Neural crest cell (in vitro differentiated cells): ENCODE measurements at places on chromosomes 7 and 10. TPM values are rescaled to one million over a fixed set of nuclear protein-coding genes. Genes with fewer than 3 reads are reported as not detected.

Gene MYOZ1
- 0.16 and 0.18 TPM in 2 replicates for total RNA-seq

Gene CLRN3
- total RNA-seq = not detected in 2 replicates

Gene SPDYE8
- not detected in 2 replicates for total RNA-seq

Gene EBF3
- 11.2 and 11.6 TPM in 2 replicates for total RNA-seq

Gene MEST
- total RNA-seq = 212 and 236 TPM in 2 replicates

Gene TIAL1
- total RNA-seq = 176 and 188 TPM in 2 replicates

Gene GNG11
- total RNA-seq = 8.9 and 9.4 TPM in 2 replicates

Gene COL26A1
- total RNA-seq = 38.3 and 39.2 TPM in 2 replicates

Gene BICC1
- 2.4 and 2.5 TPM in 2 replicates for total RNA-seq

Gene CPEB3
- 1.4 and 1.6 TPM in 2 replicates for total RNA-seq

Gene FOXP2
- total RNA-seq = 4.9 and 7.1 TPM in 2 replicates

Gene MYO1G
- 0.49 and 0.64 TPM in 2 replicates for total RNA-seq

Gene PLEKHS1
- total RNA-seq = not detected in 2 replicates

Gene FAM241B
- total RNA-seq = 11.6 and 12.5 TPM in 2 replicates

- H3K4me3 ChIP-seq = no peak overlapping the region
- no peaks in the 10 kb centered on the region for H3K27me3 ChIP-seq
- H3K4me1 ChIP-seq = no peaks in the 10 kb centered on the region
Measured at GRCh38 chr7:46459942-46460341, 538.9 kb upstream of the IGFBP3 start.

GRCh38 chr10:36597756-36598320, 527.6 kb upstream of the ANKRD30A start:
- no peaks in the 10 kb centered on the region for H3K27me3 ChIP-seq
- H3K36me3 ChIP-seq = no peaks in the 10 kb centered on the region
- DNase-seq = no peak
- peaks cover 5% of the 10 kb centered on the region for H3K4me1 ChIP-seq
- no peak overlapping the region for H3K27ac ChIP-seq
- H3K4me3 ChIP-seq = no peak overlapping the region

DNA sequence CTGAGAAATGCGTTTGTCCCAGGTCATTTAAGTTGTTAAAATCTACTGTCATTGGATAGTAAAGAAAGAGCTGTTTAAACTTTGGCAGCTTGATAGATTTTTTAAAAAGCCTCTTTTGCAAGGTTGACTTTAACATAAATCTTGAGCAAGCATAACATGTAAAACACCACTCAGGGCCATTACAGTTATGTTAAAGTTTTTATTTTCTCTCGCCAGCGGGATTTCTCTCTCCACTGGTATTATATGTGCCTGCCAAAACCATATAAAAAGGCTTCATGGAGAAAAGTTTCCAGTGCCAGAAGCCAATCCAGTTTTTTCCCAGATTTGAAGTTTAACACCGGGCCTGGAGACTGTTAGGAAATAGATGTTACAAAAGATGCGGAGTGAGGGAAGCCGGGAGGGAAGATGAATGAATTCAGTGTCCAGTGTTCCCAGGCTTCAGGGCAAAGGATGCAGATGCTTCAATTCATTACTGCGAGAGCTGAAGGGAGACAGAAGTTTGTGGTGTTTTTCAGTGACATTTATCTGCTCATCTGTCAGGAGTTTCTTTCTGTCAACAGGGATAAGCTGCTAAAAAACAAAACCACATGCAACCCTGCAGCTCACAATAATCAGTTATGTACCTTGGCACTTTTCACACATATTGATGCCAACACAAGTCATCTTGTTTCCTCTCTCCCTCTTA, 155.5 kb downstream of the SPAG6 start:
- H3K36me3 ChIP-seq = no peaks in the 10 kb centered on the region
- peaks cover 21% of the 10 kb centered on the region for H3K4me1 ChIP-seq
- no peak for DNase-seq

DNA sequence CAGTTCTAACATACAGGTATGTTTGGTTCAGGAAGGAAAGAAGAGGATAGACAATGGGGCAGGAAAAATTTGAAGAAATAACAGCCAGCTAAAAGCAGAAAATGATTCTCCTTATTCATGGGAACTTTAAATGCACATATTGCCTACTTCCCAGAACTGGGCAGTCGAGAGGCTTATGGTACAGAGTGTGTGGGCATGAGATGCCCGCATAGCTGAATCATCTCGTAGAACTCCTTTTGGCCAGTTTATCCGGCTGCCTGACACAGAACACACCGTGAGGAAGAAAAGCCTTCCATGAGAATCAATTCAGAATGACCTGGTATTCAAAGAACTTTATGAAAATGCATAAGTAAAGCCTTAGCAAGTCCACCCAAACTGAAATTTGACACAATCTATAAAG, 471.6 kb downstream of the SH2D4B start:
- H3K4me1 ChIP-seq = no peaks in the 10 kb centered on the region
- no peak for DNase-seq
- no peaks in the 10 kb centered on the region for H3K27me3 ChIP-seq

GRCh38 chr7:135791543-135792362, 43.1 kb upstream of the FAM180A start:
- H3K27ac ChIP-seq = no peak overlapping the region
- no peaks in the 10 kb centered on the region for H3K4me1 ChIP-seq
- no peaks in the 10 kb centered on the region for H3K36me3 ChIP-seq

GRCh38 chr10:112250555-112250954, 32.6 kb upstream of the TECTB start:
- H3K27me3 ChIP-seq = no peaks in the 10 kb centered on the region
- no peak for DNase-seq
- H3K4me3 ChIP-seq = no peak overlapping the region
- H3K36me3 ChIP-seq = peaks cover 2% of the 10 kb centered on the region
- H3K27ac ChIP-seq = no peak overlapping the region
- H3K4me1 ChIP-seq = no peaks in the 10 kb centered on the region

GRCh38 chr7:55537458-55537990, 34.8 kb downstream of the VOPP1 start:
- H3K27ac ChIP-seq = peak overlapping the region; percentile 83
- H3K36me3 ChIP-seq = peaks cover 4% of the 10 kb centered on the region
- H3K4me1 ChIP-seq = peaks cover 20% of the 10 kb centered on the region
- no peak for DNase-seq

DNA sequence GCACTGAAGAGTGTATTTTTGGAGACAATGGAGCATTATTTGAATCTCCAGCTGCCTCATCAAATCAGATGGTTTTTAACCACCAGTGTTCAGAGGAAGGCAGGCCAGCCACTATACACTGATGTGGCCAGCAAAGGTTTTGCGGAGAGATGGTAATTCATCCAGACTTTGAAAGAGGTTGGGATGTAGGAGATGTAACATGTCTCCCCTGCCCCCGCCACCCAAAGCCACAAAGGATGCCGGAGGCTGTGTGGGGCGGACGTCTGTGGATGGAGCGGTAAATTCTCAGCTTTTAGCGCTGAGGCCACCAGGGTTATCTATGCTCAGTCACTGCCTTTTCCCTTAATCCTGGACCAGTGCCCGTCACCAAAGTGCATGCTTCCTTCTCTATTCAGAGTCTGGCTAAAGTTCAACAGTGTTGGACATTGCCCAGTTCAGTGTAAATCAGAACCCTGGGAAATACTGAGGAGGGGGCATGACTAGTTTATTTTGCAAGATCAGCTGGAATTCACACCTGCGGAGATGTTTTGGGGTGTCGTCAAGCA, 3.7 kb upstream of the TRIP6 start:
- H3K27me3 ChIP-seq = no peaks in the 10 kb centered on the region
- DNase-seq = no peak
- H3K36me3 ChIP-seq = peaks cover 2% of the 10 kb centered on the region
- peaks cover 17% of the 10 kb centered on the region for H3K4me1 ChIP-seq

DNA sequence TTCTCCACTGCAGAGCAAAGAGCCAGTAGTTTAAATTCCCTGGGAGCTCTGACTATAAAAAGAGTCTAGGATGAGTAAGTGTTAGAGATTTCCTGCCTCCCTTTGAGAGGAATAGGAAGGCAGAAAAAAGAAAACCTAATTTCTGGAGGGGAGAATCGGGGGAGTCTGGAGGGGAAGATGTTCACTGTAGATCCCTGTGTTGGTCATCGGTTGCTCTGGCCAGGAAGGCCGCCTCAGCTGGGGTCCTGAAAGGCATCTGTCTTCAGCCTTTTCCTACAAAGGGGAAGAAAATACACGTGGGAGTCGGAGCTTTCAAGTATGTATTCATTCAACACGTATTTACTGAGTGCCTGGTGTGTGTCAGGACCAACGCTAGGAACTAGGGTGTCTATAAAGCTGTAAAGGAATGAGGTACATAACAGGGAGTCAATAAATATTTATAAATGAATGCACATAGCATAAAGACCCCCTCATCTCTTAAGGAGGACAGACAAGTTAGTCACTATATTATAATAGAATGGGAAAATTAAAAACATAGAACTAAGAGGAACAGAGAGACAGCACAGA, 101.1 kb downstream of the ICA1 start:
- no peak overlapping the region for H3K27ac ChIP-seq
- H3K4me1 ChIP-seq = peaks cover 16% of the 10 kb centered on the region
- no peak overlapping the region for H3K4me3 ChIP-seq
- DNase-seq = no peak
- peaks cover 9% of the 10 kb centered on the region for H3K36me3 ChIP-seq

- no peak overlapping the region for H3K27ac ChIP-seq
- no peak overlapping the region for H3K4me3 ChIP-seq
- DNase-seq = no peak
- H3K4me1 ChIP-seq = peaks cover 15% of the 10 kb centered on the region
- H3K36me3 ChIP-seq = no peaks in the 10 kb centered on the region
- H3K27me3 ChIP-seq = no peaks in the 10 kb centered on the region
Measured at GRCh38 chr7:116805100-116805544, 57.3 kb upstream of the CAPZA2 start.

DNA sequence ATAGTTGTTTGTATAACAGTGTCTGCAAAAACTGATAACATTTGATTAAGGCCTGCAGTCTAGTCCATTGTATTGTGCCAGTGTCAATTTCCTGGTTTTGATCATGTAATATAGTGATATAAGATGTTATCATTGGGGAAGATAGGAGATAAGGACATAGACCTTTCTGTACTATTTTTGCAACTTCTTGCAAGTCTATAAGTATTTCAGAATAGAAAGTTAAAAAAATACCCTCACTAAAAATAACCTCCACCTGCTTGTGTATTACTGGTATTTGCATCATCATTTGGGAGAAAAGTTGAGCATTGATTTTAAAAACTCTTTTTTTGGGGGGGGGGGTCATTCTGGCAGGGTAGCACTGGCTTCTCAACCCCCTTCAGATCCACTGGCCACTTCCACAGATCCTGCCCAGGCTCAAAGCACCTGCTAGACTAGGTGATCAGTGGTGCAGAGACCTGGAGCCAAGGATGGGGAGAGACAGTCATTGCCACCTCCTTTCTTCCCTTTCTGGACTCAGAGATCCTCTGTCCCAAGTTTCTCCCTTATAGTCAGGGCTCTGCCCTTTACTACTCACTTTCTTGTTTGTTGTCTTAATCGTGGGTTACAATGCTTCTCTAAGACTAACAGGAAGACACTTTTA, 103.0 kb downstream of the RBM20 start:
- H3K4me1 ChIP-seq = no peaks in the 10 kb centered on the region
- H3K36me3 ChIP-seq = peaks cover 3% of the 10 kb centered on the region
- H3K27me3 ChIP-seq = peaks cover 16% of the 10 kb centered on the region
- no peak for DNase-seq
- H3K27ac ChIP-seq = no peak overlapping the region

DNA sequence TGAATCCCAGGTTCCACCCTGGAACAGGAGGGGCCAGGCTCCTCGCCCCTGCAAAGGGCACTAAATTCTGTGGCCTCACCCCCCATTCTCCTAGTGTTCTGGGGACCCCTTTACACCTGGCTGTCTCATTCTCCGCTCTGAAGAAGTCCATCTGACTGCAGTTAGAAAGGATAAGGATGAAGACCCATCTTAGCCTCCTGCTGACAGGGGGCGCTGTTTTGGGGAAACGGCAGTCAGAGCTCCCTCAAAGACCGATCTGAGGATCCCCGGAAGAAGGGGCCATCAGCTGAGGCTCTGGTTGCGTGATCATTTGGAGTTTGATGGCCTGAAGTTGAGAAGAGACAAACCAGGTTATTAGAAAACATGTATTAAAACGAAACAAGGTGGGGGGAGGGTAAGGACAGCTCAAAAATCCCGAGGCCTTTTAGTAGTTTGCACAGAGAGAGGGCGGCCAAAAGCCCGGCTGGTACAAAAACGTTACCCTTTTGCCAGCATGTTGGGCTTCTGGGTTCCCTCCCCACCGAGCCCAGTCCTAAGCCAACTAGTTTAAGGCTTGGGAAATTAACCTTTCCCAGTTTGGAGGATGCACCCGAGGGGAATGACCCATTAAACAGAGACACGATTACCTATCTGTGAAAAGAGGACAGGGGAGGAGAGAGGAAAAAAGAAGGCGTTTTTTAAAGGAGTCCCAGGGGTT, 102.8 kb downstream of the CHN2 start:
- peaks cover 28% of the 10 kb centered on the region for H3K4me1 ChIP-seq
- no peaks in the 10 kb centered on the region for H3K27me3 ChIP-seq
- H3K36me3 ChIP-seq = no peaks in the 10 kb centered on the region
- peak; percentile 8 for DNase-seq
- H3K27ac ChIP-seq = no peak overlapping the region
